CD4-positive, alpha-beta T cell treated with Interleukin-4 for 4 hours (primary cell): ENCODE measurements at places on chromosomes 16 and 17.
A peak's percentile ranks its signal among the peaks of the same experiment; 100 is the strongest.

DNA sequence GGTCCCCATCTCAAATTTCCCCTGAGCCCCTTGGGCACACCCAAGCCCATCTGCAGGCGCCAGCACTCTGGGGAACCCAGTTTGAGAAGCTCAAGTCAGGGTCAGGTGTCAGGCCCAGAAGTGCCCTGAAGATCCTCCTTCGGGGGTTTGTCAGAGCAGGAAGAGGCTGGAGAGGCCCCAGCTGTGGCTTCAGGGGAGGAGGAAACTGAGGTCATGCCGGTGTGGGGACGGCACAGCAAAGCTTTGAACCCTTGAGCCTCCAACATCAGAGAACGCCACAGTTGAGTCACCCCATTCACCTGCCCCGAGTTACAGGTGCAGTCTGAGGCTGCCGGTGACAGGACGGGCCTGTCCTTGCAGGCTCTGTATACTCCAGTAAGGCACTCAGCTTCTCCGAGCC, 140.2 kb upstream of the CIBAR2 start:
- DNase-seq = no peak

GRCh38 chr17:58840820-58841612, 85.4 kb downstream of the PPM1E start:
- DNase-seq = no peak

DNA sequence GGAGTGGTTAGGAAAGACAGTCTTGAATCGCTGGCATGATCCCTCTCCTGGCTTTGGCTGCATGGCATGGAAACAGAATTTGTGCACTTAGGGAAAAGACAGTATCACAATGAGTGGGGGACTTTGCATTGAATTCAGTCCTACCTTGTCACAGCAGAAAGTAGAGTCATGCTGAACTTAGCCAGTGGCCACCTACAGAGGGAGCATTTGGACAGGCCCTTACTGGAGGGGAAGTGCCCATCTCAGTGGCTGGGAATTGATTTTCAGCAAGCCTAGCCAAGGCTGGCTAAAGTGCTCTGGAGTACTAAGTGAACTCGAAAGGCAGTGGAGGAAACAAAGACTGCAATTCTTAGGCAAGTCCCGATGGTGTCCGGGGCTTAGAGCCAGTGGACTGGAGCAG, 364.3 kb upstream of the TOM1L1 start:
- no peak for DNase-seq

GRCh38 chr16:57041182-57042156, 50.9 kb upstream of the CPNE2 start:
- DNase-seq = peak; percentile 94
